ENCODE measurements at places on chromosomes 16 and 17.

- DNase-seq, result peak; percentile 46
These were observed 196.7 kb upstream of the GSE1 start for GRCh38 chr16:85416228-85417109.

- DNase-seq, result no peak
These were observed 23.2 kb upstream of the ANKFN1 start for GRCh38 chr17:56130026-56130425.

- no peak for DNase-seq
These were observed 76.0 kb downstream of the GPR139 start for GRCh38 chr16:19997734-19998133.

GRCh38 chr16:8568231-8568617 is 22.1 kb downstream of the TMEM114 start:
- no peak for DNase-seq

GRCh38 chr17:4247971-4248388 is 15.8 kb downstream of the ANKFY1 start:
- no peak for DNase-seq

- DNase-seq, result no peak
These were observed 610 bp downstream of the RFNG start for GRCh38 chr17:82050761-82051641.

DNA sequence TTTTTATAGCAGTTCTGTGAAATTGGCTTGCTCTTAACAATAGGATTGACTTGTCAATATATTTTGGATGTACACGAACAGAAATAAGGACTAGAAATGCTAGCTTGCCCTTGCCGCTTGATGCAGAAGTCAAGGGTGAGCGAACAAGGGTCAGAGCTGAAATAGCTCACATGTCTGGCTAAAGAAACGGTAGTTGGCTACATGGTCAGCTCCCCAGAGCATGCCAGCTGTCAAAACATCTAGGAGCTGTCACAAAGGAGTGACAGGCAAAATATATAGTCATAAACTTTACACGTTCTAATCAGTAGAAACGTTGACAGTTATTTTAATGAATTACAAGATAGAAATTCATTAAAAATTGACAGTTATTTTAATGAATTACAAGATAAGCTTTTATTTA is 2.9 kb upstream of the MEIOB start:
- no peak for DNase-seq

- no peak for DNase-seq
These were observed 3.0 kb upstream of the ABCC1 start for GRCh38 chr16:15946257-15947044.

DNA sequence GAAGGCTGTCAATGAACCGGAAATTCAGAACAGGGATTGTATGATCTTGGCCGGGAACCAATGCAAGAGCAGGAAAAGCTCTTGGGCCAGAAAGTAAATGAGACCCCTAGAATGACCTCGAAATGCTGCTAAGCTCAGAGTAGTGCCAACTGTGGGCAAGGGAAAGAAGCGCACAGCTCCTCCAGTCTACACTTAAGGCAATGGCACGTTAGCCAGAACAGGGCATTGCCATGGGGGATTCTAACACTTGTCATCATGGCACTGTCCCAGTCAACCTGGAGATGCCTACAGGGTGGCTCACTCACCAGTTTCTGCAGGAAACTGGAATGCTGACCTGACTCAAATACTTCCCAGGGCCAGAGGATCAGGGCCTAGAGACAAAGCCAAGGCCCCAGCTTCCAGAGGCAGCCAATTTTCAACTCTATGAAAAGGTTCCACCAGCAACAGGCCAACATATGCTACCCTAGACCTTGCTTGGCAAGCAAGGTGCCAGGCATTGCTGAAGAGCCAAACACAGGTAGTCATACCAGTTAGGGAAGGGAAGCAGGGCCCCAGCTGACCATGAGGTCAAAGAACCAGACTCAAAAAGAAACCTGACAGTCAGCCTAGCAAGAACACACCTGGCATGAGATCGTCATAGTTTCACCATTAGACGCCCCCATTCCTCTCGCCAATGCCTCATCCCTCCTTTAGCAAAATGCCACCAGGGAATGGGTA is 34.9 kb downstream of the ARHGAP17 start:
- DNase-seq, result no peak

DNA sequence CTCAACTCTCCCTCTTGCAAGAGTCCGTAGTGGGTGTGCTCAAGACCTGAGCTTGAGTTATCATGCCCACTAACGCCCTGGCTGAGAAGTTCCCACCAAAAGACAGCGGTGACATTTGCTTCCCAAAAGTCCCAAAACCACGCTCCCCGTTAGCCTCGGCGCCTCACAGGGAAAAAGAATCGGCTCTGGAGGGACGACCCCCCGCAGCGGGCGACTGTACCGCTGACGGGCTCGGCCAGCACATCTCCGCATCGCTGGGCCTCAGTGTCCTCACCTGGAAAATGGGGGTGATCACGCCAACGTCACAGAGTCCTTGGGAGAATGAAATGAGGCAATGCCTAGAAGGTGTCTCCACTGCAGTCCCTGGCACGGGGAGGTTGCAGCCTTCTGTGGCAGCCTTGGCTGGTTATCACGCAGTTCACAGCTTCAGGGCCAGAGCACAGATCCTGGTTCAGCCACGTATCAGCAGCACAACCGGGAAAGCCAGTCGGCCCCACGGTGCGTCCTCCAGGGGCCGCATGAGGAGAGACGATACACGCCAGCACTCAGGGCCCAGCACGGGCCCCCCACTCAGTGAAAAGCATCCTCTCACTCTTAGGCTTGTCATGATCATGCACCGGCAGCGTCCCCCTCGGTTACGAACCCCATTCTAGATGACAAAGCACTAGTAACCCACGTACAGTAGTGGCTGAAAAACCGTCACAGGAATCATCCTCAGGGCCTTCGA is 32.9 kb downstream of the NXN start:
- no peak for DNase-seq

GRCh38 chr16:79310710-79311109 is 289.8 kb downstream of the MAF start:
- DNase-seq, result no peak

DNA sequence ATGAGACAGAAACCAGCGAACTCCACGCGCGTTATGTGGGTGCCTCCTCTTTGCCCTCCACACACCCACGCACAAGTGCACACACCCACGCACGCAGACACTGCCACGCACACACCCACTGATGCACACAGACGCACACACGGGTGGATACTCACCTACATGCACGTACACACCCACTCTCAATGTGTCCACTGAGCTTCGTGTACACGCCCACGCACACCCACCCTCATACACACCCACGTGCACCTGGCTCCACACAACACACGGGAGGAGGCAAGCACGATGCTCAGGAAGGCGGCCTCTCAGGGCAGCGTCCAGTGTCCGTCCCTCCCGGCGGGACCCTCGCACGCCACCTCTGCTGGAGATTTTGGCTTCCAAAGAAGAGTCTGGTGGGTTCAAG is 4.2 kb downstream of the RFNG start:
- no peak for DNase-seq

DNA sequence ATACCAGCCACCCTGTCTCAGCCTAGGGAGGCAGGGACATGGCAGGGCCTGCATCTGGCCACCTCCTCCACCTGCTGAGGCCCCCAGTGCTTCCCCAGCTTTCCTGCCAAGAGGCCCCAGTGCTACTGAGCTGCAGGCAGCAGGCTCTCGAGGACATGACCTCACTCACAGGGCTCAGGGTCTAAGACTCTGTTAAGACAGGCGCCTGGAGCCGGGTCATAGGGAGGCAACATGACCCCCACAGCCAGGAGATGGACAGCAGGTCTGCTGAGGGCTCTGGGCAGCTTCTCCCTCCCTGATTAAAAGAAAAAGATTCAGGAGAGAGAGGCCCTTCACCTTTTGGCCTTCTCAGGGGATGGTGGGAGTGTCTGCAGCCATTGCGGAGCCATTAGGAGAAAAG is 23.2 kb upstream of the FASN start:
- no peak for DNase-seq

DNA sequence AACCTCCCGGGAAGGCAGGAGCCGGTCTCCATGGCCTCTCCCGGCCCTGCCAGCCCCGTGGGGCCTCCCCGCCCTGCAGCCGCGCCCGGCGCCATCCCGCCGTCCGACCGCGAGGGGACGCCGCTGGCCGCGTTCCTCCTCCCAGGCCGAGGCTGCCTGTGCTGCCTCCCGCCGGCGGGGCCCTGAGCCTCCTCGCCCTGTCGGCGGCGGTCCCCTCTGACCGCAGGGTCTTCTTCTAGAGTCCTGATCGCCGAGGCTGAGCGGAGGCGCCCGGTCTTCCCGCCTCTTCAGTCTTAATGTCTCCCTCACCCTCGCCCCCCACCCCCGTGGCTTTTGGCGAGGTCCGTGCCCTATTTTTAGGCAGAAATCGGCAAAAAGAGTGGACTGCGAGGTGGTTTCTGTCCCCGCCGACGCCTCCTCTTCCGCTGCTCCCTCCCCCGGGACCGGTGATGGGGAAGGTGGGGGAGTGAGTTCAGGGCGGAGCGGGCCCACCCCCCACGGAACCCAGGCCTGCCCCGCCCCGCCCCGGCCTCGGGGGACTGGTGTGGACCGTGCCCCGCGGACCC is 794 bp upstream of the CPNE7 start:
- peak; percentile 79 for DNase-seq

- no peak for DNase-seq
These were observed 66.8 kb downstream of the PIPOX start for GRCh38 chr17:29109477-29110371.

GRCh38 chr16:84751947-84752346 is 52.1 kb downstream of the USP10 start:
- DNase-seq, result no peak

- no peak for DNase-seq
These were observed 396.3 kb downstream of the SLC39A11 start for GRCh38 chr17:72696156-72696555.

- DNase-seq, result no peak
These were observed 19.6 kb downstream of the AKAP10 start for GRCh38 chr17:19958023-19958422.

GRCh38 chr17:55440391-55440790 is 18.8 kb upstream of the MMD start:
- no peak for DNase-seq

DNA sequence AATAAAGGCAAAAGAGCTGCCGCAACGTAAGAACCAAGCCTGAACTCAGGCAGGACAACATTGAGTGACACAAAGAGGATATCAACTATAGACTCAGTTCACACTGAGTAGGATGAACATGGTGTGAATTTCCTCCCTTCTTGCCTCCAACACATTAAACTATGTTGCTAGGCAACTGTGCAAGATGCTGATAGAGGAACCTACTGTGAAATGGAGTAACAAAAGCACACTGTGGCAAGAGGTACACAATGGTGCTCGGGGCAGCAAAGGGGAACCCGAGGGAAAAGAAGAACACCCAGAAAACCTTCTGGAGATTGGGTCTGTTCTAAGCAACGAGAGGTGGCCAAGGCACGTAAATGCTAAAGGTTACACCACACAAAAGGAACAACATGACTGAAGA is 34.1 kb downstream of the GRB2 start:
- DNase-seq, result no peak

DNA sequence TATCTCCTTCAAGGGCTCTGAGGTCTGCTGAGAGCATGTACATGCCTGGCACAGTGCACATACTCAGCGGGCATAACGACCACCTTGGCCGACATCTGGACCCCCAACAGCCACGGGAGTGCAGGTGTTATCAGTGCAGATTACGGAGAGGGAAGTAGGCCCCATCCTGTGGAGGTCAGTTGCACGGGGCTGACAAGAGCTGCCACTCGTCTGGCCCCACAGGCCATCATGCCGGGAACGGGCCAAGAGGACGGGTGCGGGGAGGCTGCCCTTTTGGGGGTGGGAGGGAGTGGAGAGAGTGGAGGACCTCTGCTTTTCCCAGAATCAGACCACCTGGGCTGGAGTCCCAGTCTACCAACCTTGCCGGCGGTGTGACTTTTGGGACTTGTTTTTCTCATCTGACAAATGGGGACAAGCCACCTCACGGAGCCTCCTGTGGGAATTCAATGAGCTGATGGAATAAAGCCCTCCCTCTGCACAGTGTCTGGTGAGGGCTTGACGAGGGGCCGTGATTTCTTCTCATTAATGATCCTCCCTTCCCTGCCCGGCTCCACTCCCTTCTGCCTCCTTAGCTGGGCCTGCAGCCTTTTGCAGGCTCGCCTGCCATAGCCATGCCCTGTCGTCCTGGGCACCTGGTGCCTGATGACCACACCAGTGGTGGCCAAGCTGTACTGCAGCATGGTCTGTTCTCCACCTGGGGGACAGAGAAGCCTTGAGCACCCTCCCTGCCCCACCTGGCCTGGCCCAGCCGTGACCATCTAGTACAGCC is 4.6 kb downstream of the PRSS33 start:
- DNase-seq, result no peak

DNA sequence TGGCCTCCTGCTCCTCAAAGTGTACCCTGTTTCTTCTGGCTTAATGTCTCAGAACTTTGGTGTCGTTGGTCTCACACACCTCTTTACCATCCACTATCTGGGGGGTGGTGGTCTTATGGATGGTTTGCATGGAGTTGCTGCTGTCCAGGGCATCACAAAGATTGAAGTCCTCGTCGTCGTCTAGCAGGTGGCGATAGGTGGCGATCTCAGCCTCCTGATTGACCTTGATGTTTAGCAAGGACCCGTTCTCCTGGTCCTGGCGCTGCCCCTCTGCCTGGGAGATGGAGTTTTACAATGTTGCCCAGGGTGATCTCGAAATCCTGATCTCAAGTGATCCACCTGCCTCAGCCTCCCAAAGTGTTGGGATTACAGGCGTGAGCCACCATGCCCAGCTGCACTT is 31.1 kb upstream of the HELZ start:
- DNase-seq, result no peak

DNA sequence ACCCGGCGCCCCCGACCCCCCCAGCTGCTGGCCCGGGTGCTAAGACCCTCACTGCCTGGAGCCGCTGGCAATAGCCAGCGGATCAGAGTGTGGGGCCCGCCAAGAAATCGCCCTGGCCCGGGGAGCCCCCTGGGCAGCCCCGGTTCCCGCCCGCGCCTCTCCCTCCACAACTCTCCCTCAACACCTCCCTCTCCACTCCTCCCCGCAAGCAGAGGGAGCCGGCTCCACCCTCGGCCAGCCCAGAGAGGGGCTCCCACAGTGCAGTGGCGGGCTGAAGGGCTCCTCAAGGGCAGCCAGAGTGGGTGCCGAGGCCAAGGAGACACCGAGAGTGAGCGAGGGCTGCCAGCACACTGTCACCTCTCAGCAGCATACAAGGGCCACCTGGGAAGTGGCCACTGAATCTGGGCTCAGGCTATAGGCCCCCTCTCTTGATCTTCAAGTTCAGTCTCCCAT is 385.5 kb downstream of the SEC14L1 start:
- DNase-seq, result no peak

DNA sequence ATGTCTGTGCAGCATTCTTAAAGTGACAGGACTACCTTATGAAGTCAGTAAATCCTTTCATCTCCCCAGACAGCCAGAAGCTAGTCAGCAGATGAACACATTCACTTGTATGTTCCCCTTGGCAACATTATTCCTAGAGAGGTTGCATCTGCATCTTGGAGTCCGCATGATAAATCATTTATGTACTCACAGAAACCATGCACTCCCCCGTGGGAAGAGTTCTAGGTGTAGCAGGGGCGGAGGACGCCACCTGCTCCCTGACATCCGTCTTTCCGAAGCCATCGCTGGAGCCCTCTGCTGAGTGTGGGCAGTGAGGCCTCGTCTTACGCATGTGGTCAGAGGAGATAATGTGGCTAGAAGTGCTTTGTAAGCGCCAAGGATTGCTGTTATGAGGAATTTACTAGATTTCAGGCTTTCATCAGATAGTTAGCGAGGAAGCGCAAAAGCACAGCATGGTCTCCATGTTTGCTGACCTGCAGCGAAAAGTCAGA is 144.5 kb downstream of the RPTOR start:
- DNase-seq, result no peak

GRCh38 chr17:9414471-9414870 is 161.1 kb downstream of the STX8 start:
- DNase-seq, result no peak

Data from neural crest cell (in vitro differentiated cells).